ENCODE measurements at places on chromosomes 1 and 21. TPM values are rescaled to one million over a fixed set of nuclear protein-coding genes. Genes with fewer than 3 reads are reported as not detected.

SPRR4 gene
- not detected for total RNA-seq

KRTAP10-9 gene
- not detected for total RNA-seq

IL20 gene
- total RNA-seq = not detected

LENEP gene
- not detected for total RNA-seq

MACO1 gene
- 20.2 TPM for total RNA-seq

UBR4 gene
- total RNA-seq = 61.1 TPM

CORT gene
- 0.69 TPM for total RNA-seq

UTS2 gene
- total RNA-seq = not detected

LBR gene
- 60.5 TPM for total RNA-seq

ATP6V1G3 gene
- total RNA-seq = not detected

MATN1 gene
- total RNA-seq = not detected

HES4 gene
- 12.4 TPM for total RNA-seq

GPX7 gene
- 23.7 TPM for total RNA-seq

All from renal cortical epithelial cell (primary cell).